ENCODE measurements at places on chromosomes 1 and 21.

- DNase-seq, result no peak
Measured at GRCh38 chr1:27972141-27972540, 12.4 kb downstream of the XKR8 start.

DNA sequence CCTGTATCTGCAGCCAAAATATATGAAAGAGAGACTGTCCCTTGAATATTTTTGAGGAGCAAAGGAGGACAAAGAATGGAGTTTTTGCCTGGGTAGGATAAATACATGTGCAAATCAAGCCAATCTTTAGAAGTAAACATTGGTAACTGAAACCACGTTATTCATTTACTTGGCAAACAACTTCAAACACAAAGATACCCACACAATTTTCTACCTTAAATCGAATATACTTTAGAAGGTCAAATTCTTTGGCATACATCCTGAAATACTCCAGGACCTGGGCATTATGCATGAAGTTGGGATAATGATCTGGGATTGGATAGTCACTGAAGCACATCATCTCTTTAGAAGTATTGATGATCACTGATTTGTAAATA is 9.6 kb downstream of the FMO5 start:
- no peak for DNase-seq

GRCh38 chr21:25391777-25392176 is 215.5 kb downstream of the MRPL39 start:
- no peak for DNase-seq

DNA sequence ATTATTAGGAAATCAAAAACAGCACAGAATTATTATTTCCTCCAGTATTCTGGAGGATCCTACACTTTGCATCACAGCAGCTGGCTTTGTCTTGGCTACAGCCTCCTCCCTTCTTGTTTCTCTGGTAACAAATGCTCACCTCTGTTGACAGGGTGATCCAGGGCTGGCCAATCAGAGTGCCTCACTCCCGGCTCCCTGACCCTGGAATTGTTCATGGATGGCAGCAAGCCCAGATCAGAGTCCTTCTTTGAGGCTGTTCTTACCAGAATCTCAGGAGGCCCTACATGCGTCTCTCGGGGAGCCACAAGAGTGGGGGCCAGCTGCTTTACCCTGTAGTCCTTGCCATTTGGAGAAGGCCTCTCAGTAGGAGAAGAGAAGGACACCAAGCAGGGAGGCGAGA is 48.4 kb upstream of the IGSF5 start:
- DNase-seq, result no peak

DNA sequence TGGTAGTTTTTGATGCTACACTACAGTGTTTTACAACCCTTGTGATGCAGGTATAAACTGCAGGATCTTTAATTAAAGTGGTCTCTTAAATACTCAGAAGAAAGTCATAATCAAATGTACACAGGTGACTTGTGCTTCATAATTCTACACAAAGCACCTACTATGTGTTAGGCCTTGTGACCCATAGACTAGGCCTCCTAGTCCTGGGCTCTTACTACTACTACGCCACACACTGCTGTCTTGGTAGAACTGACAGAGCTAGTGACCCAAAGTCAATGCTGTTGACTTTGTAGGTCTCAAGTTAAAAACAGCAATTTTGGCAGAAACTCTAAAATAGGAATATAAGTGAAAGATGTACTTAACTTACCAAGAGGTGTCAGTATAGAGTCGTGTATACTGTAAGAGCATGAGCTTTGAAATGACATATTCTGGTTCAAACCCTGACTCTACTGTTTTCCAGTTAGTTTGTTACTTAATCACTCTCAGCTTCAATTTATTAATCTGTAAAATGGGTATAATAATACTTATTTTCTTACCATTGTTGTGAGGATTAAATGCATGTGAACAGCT is 48.6 kb upstream of the LMO4 start:
- DNase-seq, result peak; percentile 31

GRCh38 chr1:14100919-14101318 is 400.9 kb downstream of the PRDM2 start:
- DNase-seq, result no peak

- DNase-seq, result no peak
Measured at GRCh38 chr1:241323514-241324195, 33.4 kb downstream of the RGS7 start.

All from NCI-H446 (cell line).